ENCODE measurements at places on chromosomes 11 and 22.

DNA sequence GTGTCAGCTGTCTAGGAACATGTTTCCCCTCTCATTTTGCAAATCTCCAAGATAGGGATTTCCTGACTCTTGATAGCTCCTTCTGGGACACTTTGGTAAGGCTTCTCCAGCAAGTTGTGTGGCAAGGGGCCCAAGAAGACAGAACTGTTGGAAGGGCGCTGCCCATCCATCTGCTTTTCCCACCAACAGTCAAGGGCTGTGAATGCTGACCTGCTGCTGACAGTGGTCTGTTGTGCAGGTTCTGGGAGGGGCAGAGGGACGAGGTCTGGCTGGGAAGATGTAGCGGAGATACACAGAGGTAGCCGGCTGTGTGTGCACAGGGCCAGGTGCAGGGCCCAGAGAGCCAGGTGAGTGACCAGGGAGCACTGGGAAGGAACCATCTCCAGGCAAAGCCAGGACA lies 12.2 kb downstream of the BCR start:
- DNase-seq = no peak

GRCh38 chr11:36311926-36312595 lies 16.0 kb downstream of the PRR5L start:
- no peak for DNase-seq

DNA sequence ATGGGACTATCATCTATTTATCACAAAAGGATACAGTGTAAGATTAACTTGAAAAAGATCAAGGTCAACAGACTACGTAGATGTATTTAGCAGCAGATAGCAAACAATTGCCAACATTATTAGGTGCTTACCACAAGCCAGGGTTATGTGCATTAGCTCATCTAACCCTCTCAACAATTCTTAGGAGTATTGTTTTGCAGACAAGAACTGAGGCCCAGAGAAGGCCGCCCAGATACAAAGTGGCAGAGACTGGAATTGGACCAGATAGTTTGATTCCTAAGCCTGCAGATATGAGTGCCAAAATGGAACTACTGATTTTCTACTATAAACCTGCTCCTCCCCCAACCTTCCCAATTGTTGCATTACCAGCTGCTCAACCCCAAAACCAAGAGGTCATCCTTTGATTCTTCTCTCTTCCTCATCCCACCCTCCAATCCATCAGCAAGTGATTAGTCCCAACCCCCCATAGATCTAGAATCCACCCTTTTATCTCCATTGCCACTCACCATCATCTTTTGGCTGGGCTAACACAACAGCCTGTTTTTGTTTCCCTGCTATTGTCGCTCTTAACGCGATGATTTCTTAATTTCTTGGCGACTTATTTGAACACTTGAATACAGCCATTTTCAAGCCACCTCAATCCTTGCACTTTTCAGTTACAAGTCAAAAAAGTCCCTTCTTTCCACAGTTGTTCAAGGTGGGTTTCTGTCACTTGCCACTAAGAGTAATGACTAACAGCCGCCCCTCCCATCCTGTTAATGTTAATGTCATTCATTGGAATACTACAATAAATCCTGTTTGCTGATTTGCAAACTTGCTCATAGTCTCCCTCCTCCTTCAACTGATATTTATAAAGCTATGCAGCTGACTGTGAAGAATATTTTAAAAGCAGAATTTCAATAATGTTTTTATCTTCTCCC lies 2.7 kb downstream of the TMEM123 start:
- DNase-seq = no peak

GRCh38 chr11:79561496-79561895 lies 120.7 kb upstream of the TENM4 start:
- no peak for DNase-seq

DNA sequence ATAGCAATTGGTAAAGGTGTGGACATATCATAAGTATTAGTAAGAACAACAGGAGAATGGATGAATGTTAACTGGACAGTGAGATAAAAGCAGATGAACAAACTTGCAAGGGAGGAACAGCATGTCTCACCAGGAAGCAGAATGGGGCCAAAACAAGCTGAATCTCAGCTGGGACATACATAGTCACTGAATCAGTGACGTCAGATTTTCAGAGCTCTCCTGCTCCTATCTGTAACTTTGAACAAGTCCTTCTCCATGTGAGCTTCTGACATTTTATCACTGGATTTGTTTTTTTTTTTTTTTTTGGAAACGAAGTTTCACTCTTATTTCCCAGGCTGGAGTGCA lies 118.7 kb downstream of the BBOX1 start:
- no peak for DNase-seq

DNA sequence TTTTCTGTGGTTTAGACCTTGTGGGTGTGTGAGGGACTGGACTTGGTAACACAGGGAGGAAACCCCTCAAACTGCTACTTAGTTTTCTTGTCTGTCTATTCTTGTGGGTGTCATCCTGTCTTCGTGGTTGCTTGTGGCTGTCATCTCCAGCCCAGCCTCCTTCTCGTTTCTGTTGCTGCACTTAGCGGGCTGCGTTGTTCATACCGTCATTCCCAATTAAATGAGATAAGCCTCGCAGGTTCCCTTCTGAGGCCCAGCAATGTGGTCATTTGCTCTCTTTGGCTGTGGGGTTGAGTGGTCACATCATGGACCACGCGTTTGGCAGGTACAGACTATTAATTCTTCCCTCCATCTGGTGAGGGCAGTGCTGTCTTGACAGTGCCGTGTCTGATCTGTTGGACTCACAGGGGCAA lies 18.8 kb downstream of the PANX1 start:
- peak; percentile 23 for DNase-seq

GRCh38 chr11:22479971-22480720 lies 142.0 kb downstream of the SLC17A6 start:
- no peak for DNase-seq

- no peak for DNase-seq
Observed at GRCh38 chr11:84608837-84609196, 1018.3 kb downstream of the DLG2 start.

DNA sequence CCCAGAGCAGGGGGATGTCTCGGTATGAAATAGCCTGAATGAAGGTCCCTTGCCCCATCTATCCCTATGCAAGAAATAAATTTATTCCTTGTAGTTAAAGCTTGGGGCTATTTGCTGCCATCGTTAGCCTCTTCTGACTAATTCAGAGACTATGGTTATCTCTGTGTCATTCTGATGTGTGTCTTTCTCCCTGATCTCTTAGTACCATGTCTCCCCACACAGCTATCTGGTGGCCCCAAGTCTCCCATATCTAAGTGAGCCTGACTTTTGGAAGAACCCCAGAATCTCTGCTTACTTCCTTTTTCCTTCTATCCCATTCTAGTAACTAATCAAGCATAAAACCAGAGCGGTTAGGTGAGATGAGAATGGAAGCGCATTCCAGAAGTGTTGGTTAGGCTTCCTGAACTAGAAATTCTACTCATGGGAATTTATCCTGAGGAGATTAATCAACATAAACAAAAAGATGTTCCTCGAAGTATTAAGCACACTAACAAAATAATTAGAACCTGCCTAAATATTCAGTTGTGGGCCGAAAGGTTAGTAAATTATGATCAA lies 71.4 kb upstream of the BMAL1 start:
- no peak for DNase-seq

GRCh38 chr11:9109858-9110731 lies 18.7 kb upstream of the SCUBE2 start:
- no peak for DNase-seq

DNA sequence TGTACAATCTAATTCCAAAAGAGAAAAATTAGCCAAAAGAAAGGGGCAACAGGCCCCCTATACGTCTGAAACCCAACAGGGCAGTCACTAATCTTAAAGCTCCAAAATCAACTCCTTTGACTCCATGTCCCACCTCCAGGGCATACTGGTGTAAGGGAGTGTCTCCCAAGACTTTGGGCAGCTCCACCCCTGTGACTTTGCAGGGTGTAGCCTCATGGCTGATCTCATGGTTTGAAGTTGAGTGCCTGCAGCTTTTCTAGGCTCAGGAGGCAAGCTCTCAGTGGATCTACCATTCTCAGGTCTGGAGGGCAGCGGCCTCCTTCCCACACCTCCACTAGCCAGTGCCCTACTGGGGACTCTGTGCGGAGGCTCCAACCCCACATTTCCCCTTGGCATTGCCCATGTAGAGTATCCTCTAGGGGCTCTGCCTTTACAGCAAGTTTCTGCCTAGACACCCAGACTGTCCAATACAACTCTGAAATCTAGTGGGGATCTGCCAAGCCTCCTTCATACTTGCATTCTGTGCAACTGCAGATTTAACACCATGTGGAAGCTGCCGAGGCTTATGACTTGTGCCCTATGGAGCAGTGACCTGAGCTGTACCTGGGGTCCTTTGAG lies 94.5 kb downstream of the TRIM29 start:
- no peak for DNase-seq

GRCh38 chr11:17803754-17804334 lies 69.3 kb downstream of the KCNC1 start:
- no peak for DNase-seq

DNA sequence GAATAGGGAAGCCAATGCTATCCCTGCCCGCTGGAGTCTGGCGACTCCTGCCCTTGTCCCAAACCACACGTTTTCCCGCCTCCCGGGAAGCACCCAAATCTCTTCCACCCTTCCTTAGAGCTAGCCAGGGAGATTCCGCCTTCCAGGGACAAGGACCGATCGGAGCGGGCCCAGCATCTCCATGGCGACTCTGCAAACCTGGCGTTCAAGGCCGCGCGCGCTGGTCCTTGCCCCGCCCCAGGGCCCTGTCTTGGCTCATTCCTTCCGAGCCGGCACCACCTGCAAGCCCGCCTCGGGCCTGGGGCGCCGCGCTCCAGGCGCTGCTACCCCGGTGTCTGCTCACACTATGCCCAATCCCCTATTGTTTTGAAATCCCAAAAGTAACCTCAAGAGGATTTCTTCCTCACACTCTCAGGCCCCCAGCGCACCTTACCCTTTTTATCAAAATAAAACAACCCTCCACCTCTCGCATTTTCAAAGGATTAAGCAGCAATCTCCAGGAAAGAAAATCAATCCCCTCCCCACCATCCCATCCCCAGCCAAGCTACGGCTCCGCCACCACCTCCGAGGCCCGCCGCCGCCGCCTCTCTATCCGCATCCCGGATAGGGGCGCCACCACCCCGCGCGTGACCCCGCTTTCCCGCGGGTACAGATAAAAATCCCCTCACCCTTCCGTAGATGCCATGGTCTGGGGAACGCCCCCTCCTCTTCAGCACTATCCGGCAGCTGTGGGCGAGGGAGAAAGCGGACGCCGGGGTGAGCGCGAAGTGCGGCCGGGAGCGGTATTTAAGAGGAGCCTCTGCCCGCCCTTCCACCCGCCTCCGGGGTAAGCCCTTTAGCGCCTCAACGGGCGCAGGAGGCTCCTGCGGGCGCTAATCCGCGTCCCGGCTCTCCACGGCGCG lies 825 bp downstream of the SLC1A2 start:
- DNase-seq = peak; percentile 21

Data from stimulated activated CD4-positive, alpha-beta T cell treated with anti-CD3 and anti-CD28 coated beads, Interleukin-1b, Interleukin-23, amount 100 ng/mL, for 48 hours (primary cell).